Natural killer cell (primary cell): ENCODE measurements at places on chromosomes 3 and 15.

GRCh38 chr15:58526647-58527192 lies 94.9 kb downstream of the LIPC start:
- no peak for DNase-seq

DNA sequence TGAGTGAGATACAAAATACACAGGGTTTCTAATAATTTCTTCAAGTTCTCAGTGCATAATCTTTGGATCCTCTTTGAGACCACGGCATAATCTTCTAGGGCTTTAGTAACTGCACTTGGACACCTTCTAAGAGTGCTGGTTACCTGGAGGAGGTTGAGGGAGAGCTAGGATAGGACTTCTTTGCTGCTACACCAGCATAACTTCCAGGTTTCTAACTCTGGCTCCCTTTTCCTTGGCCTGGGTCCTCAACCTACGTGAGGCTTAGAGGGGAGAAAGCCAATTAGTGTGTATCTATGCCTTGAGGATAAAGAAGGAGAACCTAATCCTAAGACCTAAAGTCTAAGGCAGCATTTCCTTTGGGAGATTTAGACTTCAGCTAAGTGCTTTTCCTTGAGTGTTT lies 184.8 kb downstream of the LSAMP start:
- DNase-seq = no peak

DNA sequence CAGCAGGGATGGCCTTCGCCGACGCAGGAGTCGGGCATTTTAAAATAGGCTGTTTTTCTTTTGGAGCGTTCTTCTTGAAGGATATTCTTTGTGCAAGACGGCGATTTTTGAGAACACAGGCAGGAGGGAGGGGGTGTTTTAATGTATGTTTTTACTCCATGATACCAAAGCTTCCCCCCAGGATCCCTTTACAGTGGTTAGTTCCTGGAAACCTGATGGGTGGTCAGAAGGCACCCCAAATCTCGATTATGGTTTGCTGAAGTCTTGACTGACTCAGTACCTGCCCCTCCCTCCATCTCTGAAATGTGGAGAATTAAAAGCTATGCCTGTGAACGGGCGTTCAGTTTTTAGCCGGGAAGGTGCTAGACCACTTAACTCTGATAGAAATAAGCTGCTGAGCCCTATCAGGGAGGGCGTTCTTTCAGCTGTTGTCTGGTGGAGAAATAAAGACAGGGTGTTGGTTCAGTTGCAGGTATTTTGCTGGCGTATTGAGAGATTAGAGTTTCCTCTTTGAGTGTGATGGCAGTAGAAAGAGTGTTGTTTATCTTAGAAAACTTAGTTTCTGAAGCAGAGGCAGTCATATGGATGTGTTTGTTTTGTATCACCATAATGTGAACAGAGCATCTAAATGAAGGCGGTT lies 3.4 kb downstream of the IGF1R start:
- DNase-seq = no peak

GRCh38 chr3:4953119-4953518 lies 26.1 kb upstream of the BHLHE40 start:
- DNase-seq = no peak

- no peak for DNase-seq
Observed at GRCh38 chr3:85171976-85172375, 213.2 kb downstream of the CADM2 start.
